ENCODE measurements at places on chromosomes 11 and 22. TPM values are rescaled to one million over a fixed set of nuclear protein-coding genes. Genes with fewer than 3 reads are reported as not detected.

Gene SLC22A6
- not detected for total RNA-seq

Gene EIF4ENIF1
- 12.1 TPM for total RNA-seq

Gene MCM5
- 83.8 TPM for total RNA-seq

Gene SMC1B
- total RNA-seq = 0.03 TPM

Gene C22orf31
- not detected for total RNA-seq

Gene NEU3
- 4.4 TPM for total RNA-seq

Gene CASTOR1
- total RNA-seq = 5.4 TPM

Gene GPR83
- 0.08 TPM for total RNA-seq

Gene CELSR1
- 28.7 TPM for total RNA-seq

Gene SMTNL1
- total RNA-seq = not detected

Gene INS
- total RNA-seq = not detected

Gene RASSF10
- total RNA-seq = 5.7 TPM

Gene NOX4
- total RNA-seq = not detected

Gene BDNF
- total RNA-seq = 10.6 TPM

Gene KDM4E
- not detected for total RNA-seq

Gene OR2D2
- total RNA-seq = not detected

Gene PLAAT5
- total RNA-seq = not detected

Gene HOATZ
- not detected for total RNA-seq

Gene NCAM1
- total RNA-seq = not detected

Gene CENATAC
- total RNA-seq = 11.8 TPM

Gene TNRC6B
- 3.9 TPM for total RNA-seq

Gene ATP6V1E1
- total RNA-seq = 121 TPM

Gene NRGN
- 10.5 TPM for total RNA-seq

Gene MFRP
- not detected for total RNA-seq

Gene HIRA
- total RNA-seq = 24.7 TPM

Gene MIAT
- 0.29 TPM for total RNA-seq

Gene SLC22A25
- not detected for total RNA-seq

Gene PLAAT3
- total RNA-seq = 56.4 TPM

Gene ACTN3
- not detected for total RNA-seq

Gene KCNJ1
- not detected for total RNA-seq

Gene ELF5
- total RNA-seq = not detected

Gene PTPN5
- total RNA-seq = not detected

Gene PIK3IP1
- total RNA-seq = 1.5 TPM

Gene SYT8
- not detected for total RNA-seq

Gene HTR3B
- not detected for total RNA-seq

Gene MFNG
- total RNA-seq = 1.4 TPM

Gene KIRREL3
- total RNA-seq = 10.2 TPM

Gene SCGB1D2
- not detected for total RNA-seq

Gene PSMC3
- total RNA-seq = 196 TPM

Gene TRAF6
- 6.7 TPM for total RNA-seq

Gene RBMXL2
- not detected for total RNA-seq

Gene SHANK3
- 3.0 TPM for total RNA-seq

Gene CHRM4
- 0.58 TPM for total RNA-seq

Gene GALNT18
- 19.7 TPM for total RNA-seq

Gene P2RX3
- total RNA-seq = 0.05 TPM

Gene SUSD2
- 57.1 TPM for total RNA-seq

Gene STK33
- 4.4 TPM for total RNA-seq

Gene DNAJB13
- total RNA-seq = 0.46 TPM

Gene TBX1
- 3.0 TPM for total RNA-seq

Gene PHOX2A
- not detected for total RNA-seq

Data from A549 treated with CORT108297 at 1 μM for 4 hours (cell line).